HuH-7.5 (cell line): ENCODE measurements at places on chromosomes 6 and 20.

- DNase-seq: no peak
Measured at GRCh38 chr20:32681175-32682084, 7.7 kb upstream of the C20orf203 start.

- DNase-seq: no peak
Measured at GRCh38 chr6:161152907-161153662, 120.8 kb downstream of the AGPAT4 start.

DNA sequence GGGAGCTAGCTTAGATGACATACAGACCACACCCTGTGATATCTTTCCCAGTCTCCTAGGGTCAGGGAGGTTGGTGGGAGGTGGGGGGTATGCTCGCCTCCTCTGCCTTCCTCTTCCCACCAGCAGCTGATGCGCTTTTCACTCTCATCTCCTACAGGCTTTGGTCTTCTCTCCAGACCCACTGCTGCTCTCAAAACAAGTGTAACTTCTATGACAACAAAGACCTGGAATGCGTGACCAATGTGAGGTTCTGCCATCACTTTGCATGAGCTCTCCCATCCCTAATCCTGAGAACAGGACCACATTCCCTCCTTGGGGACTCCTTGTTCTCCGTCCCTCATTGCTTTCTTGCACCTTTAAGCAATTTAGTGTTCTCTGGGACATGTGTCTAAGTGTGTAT, 2.7 kb downstream of the CTSA start:
- DNase-seq: no peak

- DNase-seq: no peak
Measured at GRCh38 chr6:15990179-15990578, 138.7 kb upstream of the MYLIP start.

DNA sequence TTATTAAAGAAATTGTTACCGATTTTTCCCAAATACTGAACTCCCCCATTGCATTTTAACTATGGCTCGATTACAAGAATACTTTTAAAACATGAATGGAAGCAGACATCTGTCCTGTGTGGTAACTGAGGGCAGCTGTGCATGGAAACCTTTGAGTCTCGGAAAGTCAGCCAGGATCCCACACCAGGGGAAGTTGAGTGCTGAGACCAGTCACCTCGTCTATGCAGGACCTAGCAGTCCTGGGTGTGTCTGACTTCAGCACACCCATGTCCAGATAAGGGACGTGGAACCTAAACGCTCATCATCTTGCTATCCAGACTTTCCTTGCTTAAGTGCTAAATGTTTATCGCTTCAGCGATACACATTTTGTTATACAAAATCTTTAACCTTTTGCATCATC, 6.1 kb downstream of the RIN2 start:
- DNase-seq: no peak

- no peak for DNase-seq
Measured at GRCh38 chr20:7171911-7172310, 404.4 kb downstream of the BMP2 start.

DNA sequence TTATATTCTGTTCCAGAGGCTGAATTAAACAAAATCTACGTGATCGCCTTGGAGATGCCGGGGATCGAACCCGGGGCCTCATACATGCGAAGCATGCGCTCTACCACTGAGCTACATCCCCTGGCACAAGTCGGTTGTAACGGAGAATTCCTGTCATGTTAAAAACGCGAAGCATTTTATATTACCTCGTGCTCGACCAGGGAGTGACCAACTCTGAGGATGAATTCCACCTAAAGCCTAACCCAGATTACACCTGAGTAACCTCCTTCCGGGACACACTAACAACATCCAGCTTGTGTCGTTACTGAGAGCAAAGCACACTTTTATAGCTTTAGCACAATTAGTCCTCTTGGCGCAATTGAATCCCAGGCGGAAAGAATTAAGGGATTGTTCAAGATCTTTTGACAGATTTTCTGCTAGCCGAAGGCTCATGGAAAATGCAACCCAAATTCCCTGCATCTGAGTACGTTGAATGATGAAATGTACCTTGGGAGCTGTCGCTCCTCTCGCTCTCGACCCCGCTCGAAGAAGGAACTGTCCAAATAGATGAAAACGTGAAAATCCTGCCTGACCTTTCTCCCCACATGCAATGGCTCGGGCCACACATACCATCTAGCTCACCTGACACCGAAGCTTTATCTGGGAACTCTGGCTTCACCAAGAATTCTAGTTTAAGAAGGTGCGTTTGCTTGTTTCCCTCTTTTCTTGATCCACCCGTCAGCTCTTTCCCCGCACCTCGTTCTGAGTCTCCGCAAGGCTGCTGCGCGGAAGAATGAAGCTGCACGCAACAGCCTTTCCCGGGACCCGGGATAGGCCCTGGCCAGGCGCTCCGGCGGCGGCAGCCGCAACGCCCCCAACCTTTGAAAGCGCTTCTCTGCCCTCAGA, 148.3 kb downstream of the GPX5 start:
- DNase-seq: peak; percentile 23

DNA sequence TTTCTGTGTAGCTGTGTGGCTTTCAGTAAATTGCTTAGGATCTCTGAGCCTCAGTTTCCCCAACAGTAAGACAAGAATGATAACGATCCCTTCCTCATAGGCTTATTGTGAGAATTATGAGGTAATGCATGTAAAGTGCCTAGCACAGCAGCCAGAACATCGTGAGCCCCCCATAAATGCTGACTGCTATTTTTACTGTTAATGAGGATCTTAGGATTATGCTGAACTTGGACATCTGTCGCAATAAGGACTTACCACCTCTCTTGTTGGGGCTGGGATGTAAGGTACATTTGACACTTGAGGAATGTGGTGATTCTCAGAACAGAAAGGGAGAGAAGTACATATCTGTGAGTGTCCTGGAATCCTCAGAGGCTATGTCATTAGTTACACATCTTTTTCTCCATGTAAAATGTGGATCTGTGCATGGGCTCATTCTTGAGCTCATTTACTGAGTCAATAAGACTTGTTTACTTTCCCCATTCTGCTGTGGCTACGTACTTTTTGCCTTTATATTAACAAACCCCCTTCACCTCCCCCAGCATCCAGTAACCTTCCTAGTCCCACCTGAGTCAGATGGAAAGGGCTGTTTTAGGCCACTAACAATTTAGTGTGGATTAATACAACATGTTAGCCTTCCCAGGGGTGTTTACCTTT, 64.4 kb upstream of the PLEKHG1 start:
- peak; percentile 29 for DNase-seq

DNA sequence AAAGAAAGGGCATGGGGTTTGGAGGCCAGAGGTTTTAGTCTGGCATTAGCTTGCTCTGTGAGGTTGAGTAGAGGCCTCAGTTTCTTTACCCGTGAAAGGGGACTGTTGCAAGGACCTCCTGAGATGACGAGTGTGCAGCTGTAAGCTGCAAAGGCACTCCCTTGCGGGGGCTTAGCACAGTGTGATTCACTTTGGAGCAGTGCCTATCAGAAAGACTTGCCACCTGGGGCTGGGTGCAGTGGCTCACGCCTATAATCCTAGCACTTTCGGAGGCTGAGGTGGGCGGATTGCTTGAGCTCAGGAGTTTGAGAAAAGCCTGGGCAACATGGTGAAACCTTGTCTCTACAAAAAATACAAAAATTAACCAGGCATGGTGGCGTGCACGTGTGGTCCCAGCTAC, 7.5 kb upstream of the BAK1 start:
- no peak for DNase-seq

- no peak for DNase-seq
Measured at GRCh38 chr6:148502083-148502772, 159.6 kb downstream of the SASH1 start.

GRCh38 chr6:101458336-101458735, 64.8 kb downstream of the GRIK2 start:
- no peak for DNase-seq

DNA sequence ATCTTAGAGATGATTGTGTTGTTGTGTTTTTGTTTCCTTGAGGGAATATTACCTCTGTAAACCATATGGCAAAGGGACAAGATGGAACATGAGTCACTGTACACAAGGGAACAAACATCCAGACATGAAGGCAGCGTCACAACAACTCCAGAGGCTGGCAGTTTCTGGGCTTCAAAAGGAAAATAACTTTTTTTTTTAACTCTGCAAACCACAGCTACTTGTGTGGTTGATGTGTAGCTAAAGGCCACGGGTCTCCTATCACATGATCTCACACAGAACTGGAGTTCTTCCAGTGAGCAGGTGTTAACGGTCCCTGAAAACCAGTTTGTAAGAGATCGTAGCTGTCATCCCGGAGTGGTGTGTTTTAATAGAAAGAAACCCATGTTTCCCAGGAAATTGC, 33.2 kb upstream of the HBS1L start:
- no peak for DNase-seq

DNA sequence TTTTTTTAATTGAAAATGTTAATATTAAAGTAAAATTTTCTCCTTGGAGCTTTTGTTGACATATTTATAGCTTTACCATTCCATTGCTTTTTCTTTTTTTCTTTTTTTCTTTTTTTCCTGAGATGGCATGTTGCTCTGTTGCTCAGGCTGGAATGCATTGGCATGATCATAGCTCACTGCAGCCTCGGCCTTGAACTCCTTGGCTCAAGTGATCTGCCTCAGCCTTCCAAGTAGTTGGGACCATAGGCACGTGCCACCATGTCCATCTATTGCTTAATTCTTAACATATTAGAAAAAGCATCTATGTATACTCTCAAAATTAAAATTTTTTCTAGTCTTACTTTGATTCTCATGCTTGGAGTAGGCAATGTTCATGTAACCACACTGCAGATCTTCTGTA, 43.0 kb downstream of the RALGAPB start:
- DNase-seq: no peak

DNA sequence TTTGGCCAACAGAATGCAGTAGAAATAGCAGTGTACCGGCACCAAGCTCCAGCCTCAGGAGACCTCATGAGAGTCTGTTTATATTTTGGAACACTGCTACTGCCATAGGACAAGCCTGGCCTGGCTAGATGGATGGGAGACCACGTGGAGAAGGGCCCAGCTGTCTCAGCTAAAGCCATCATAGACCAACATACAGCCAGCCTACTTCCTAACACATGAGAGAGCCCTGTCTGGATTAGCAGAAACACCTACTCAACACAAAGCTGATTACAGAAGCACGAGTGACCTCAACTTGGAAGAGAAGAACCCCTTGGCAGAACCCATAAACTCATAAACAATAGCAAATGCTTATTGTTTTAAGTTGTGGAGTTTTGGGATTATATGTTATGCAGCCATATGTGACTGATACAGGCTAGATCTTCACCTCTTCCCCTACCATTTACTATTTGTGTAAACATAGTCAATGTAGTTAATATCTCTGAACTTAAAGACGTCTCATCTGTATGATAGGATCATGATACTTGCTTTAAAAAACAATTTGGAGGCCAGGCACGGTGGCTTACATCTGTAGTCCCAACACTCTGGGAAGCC, 199.4 kb upstream of the ZNF217 start:
- no peak for DNase-seq

DNA sequence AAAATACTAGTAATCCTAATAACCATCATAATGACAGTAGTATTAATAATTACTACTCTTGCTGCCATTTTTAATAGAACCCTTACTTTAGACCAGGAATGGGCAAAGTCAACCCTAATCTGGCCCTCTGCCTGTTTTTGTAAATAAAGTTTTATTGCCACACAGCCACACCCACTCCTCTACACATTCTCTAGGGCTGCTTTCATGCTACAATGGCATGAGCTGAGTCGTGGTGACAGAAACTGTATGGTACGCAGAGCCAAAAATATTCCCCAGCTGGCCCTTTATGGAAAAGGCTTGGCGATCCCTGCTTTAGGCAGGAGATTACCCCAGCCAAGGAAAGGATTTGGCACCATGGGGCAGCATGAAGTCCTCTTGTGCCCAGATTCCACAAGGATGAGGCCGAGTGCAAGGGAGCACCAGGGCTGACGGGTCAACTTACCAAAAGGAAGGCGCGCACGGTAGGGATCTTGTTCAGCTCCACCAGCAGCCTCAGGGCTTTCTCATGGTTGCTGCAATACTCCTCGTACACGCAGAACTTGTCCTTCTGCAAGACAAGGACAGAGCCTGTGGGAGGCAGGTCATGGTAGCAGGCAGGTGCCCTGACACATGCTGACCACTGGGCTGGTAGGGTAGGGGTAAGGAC, 93.6 kb downstream of the PREX1 start:
- no peak for DNase-seq

GRCh38 chr6:157224178-157224950, 99.0 kb downstream of the TMEM242 start:
- DNase-seq: no peak

- DNase-seq: no peak
Measured at GRCh38 chr6:135173242-135173988, 7.7 kb upstream of the MYB start.

GRCh38 chr6:51619042-51619799, 468.2 kb downstream of the PKHD1 start:
- no peak for DNase-seq

DNA sequence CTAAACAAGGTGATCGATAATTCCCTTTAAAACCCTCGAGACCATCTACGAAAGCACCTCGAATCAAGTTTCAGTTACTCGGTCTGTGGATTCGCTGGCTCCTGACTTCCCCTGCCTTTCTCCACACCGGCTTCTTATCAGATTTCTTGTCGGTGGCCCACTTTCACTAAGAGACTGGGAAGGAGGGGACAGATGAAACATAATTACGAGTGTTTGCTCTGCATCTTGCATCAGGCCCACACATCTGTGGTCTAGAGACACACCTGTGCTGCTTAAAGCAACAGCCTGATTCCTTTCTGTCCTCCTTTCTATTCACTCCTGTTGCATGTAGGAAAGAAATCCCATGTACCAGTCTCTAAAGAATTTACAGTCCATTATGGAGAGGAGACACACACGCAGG, 37.7 kb downstream of the INSM1 start:
- DNase-seq: no peak
